ENCODE measurements at places on chromosomes 6 and 20.

- DNase-seq, result peak; percentile 43
Observed at GRCh38 chr6:126033696-126034095, 47.4 kb downstream of the TRMT11 start.

GRCh38 chr6:170368544-170368943 is 62.0 kb downstream of the FAM120B start:
- DNase-seq, result no peak

GRCh38 chr20:32777177-32777956 is 15.2 kb downstream of the DNMT3B start:
- no peak for DNase-seq

- DNase-seq, result no peak
Observed at GRCh38 chr6:161261816-161262215, 12.0 kb downstream of the AGPAT4 start.

- no peak for DNase-seq
Observed at GRCh38 chr6:115544765-115545671, 515.7 kb downstream of the FRK start.

DNA sequence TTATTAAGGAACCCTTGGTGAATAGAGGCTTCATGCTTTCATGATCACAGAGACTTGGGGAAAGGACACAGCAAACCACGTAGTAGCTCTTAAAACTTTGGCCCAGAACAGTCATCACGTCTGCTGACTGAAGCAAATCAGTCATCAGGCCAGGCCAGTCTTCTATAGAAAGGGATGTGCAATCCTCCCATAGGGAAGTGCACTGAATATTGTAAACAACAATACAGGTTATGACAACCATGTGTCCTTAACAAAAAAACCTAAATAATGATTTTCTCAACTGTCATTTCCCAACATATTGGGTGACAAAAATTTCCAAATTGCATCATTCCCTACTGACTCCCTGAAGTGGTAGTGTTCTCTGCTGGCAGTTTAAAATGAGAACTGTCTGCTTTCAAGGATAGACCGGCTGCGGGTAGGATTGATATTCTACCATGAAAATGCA is 388.2 kb upstream of the CITED2 start:
- DNase-seq, result no peak

DNA sequence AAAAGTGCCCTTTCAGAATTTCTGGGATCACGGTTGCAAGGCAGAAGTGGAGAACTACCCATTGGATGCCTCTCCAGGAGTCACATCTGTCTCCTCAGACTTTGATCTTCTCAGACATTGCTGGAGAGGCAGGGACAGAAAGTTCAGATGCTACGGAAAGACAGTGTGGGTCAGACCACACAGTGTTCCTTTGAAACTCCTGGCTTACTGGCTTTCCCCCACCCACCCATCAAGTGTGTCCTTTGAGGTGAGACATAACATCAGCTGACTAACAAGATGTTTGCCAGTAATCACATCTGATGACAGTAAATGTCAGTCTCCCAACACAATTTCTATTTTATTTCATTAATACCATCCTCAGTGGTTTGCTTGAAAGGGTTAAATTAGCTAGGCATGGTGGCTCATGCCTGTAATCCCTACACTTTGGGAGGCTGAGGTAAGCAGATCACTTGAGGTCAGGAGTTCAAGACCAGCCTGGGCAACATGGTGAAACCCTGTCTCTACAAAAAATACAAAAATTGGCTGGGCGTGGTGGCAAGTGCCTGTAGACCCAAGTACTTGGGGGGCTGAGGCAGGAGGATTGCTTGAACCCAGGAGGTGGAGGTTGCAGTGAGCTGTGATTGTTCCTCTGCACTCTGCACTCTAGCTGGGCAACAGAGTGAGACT is 67.2 kb upstream of the SNX9 start:
- no peak for DNase-seq

- peak; percentile 82 for DNase-seq
Observed at GRCh38 chr6:43890197-43891062, 120.4 kb downstream of the VEGFA start.

- no peak for DNase-seq
Observed at GRCh38 chr6:98929498-98930060, 18.2 kb downstream of the FBXL4 start.

- no peak for DNase-seq
Observed at GRCh38 chr20:25191051-25191450, 4.5 kb upstream of the ENTPD6 start.

- no peak for DNase-seq
Observed at GRCh38 chr6:1065986-1066385, 245.9 kb upstream of the FOXQ1 start.

DNA sequence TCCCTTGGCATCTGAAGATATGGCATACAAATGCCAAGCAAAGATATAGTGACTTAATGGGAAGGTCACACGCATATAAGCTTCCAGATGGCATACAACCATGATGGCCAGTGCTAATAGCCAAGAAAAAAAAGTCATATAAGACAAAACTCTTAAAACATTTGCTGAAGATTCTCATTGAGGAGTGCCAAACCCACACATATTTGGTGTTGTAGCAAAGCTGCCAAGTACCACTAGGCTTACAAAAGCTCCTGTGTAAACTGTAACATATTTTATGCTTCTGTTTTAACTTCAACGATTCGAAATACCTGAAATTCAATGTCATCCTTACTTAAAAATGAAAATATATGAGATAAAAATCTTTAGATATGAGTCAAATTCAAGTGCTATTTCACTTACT is 123.0 kb downstream of the HMGCLL1 start:
- DNase-seq, result no peak

DNA sequence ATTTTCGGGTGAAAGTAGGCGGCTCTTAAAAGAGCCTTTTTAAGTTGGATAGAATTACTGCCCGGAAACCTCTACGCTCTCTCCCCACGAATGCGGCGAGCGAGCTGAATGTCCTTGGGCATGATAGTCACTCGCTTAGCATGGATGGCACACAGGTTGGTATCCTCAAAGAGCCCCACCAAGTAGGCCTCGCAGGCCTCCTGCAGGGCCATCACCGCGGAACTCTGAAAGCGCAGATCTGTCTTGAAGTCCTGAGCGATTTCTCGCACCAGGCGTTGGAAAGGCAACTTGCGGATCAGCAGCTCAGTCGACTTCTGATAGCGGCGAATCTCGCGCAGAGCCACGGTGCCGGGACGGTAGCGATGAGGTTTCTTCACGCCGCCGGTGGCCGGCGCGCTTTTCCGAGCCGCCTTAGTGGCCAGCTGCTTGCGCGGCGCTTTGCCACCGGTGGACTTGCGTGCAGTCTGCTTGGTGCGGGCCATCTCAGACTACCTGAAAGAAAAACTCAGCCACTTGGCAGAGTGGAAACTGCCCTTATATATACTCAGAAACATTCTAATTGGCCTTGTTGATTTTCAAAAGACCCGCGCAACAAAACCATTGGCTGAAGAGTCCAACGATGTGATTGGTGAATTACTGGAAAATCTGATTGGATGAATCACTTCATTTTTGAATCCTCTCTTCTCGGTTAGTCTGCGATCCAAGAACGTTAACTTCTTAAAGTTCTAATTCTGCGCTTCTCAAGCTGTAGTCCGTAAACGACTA is 93.9 kb upstream of the BTN3A2 start:
- peak; percentile 94 for DNase-seq

DNA sequence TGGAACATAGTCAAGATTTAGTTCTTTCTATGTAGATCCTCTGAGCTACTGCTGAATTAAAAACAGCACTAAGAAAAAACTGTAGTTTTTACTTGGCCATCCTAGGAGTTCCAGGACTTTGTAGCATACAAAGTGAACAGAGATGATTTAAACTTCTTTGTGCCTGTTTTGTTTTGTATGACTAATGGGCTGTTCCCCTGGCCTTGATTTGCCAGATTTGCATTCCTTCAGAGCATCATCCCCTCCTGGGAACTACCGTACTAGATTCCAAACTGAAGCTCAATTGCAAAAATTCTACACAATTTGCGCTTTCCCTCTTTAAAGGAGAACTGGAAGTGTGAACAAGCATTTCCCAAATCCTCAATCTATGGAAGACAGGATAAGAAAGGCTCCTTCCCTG is 23.1 kb downstream of the ACOT13 start:
- no peak for DNase-seq

GRCh38 chr6:132365281-132365907 is 35.9 kb downstream of the MOXD1 start:
- DNase-seq, result no peak

DNA sequence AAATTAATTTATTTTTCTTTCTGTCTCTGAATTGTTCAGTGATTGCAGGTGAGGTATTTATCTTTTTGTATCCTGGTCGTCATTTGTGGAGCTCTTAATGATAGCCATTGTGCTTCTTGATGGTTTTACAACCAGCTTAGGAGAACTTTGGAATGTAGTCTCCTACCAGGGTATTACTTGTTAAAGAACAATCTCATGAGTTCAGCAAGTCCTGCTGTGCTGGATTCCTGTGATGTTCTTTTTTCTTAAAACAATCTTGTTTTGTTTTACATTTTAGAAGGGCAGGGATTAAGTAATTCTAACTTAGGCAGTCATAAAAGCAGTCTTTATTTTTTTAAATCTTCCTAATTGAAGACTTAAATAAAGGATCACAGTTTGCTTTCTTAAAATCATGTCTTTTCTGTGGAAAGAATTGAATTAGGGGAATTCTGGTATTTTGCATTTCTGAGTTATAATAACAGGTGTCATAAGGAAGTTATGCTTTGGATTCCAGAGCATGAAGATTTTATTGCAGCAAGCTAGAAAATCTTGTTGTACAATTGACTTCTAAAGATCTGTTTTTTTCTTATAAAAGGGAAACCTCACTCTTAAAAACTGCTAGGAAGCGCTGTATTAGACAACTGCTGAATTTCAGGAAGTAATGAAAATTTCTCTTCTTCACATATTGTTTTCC is 23.7 kb downstream of the RIOK1 start:
- no peak for DNase-seq

DNA sequence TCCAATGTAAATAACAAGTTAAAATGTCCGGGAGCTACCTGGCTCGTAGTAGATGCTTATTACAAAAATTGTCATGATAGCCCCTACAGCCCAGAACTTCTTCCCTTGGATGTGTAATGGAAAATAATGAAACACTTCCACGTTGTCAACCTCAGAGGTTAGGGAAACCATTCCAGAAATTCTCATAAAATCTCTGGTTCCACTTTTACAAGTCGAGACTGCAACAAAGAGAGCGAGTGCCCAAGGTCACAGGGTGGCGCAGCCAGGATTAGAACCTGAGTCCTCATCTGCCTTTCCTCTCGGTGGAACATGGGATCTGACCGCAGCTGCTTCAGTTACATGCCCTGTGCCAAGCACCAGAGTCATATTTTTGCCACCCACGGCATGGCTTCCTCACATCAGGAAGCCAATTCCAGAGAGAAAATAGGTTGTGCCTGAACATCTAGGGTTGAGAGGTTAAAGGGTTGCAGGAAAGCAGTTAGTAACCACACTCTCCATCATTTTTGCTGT is 157.6 kb downstream of the SOBP start:
- no peak for DNase-seq

- no peak for DNase-seq
Observed at GRCh38 chr20:48789185-48789668, 38.6 kb downstream of the PREX1 start.

GRCh38 chr20:4322499-4322898 is 307.1 kb upstream of the RNF24 start:
- DNase-seq, result no peak

DNA sequence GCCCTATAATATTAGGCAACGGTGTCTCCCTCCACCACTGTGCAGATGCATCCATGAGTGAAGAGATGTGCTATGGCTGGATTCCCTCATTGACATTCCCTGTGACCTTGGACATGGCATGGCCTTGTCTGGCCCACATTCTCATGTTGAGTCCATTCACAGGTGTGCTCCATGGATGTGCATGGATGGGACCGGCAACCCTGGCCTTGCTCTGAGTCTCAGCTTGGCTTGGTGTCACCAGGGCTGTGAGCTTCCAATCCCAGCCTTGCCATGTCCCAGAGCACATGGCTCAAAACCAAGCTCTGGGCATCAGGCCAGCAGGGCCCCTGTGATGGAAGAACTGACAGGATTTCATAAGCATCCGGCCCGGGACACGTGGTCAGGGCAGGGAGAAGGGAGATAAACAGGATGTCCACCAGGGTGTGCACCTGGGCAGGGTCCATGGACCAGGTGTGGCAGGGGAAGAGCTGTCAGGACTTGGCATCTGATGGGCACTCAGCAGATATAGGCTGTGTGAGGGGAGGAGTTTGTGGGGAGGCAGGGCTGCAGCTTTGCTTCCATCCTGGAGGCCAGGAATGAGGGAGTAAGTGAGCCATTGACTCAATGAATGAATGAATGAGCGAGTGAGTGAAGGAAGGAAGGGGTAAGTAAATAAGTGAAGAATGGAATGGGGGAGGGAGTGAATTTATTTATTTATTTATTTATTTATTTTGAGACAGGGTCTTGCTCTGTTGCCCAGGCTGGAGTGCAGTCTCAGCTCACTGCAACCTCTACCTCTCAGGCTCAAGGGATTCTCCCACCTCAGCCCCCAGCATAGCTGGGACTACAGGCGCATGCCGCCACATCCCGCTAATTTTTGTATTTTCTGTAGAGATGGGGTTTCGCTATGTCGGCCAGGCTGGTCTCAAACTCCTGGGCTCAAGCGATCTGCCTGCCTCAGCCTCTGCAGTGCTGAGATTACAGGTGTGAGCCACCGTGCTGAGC is 15.7 kb downstream of the NRSN2 start:
- DNase-seq, result peak; percentile 81

Data from NCI-H146 (cell line).